Activated CD4-positive, alpha-beta T cell treated with anti-CD3 and anti-CD28 coated beads for 36 hours (primary cell): ENCODE measurements at places on chromosomes 3 and 15.

- no peak for DNase-seq
Observed at GRCh38 chr3:13712682-13713180, 163.8 kb downstream of the FBLN2 start.

DNA sequence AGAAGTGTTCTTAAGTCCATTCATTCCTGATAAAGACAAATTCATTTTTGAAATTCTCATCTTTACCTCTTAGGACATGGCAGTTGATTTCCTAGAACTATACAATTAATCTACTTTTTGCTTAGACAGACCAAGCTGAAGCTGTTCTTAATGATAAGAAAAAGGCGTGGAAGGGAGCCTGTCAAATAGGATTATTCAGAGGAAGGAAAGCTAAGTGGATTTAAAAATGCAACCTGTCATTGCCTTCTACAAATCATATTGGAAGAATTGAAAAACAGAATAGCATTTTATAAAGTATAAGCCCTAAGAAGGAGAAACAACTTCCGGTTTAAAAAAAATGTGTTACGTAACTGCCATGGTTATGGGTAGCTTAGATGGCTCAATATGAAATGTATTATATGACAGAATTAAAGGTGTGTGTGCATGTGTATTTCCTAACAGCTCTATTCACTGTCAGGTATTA lies 81.2 kb upstream of the RAP2B start:
- no peak for DNase-seq

DNA sequence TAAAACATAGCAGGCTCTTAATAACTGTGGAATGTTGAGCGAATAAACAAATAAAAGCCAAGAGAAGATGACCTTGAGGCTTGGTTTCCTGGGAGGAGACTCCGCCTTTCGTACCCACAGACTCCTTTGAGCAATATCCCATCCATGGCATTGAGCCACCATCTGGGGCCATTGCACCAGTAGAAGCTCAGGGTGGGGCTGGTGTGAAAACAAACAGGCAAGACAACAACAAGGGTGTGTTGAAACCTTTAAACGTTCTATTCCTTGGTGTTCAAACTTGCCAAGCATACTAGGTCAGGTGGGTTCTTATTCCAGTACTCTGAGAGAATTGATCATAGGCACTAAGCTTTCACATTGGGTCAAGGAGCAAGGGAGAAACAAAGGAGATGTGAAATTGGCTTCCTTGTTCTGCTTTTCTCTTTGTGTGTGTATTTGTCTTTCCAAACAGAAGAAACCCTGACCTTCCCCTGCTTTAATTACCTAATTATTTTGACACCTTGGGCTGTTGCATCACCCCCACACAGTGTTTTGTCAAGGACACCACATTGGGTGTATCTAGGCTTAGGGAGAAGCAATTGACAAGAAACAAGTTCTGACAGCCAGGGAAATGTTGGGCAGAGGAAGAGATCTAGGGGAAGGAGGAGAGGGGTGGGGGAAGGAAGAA lies 105.1 kb upstream of the BCL6 start:
- DNase-seq, result no peak

GRCh38 chr15:40002295-40002694 lies 36.7 kb downstream of the SRP14 start:
- no peak for DNase-seq

GRCh38 chr3:117404730-117405129 lies 695.2 kb downstream of the TUSC7 start:
- no peak for DNase-seq

DNA sequence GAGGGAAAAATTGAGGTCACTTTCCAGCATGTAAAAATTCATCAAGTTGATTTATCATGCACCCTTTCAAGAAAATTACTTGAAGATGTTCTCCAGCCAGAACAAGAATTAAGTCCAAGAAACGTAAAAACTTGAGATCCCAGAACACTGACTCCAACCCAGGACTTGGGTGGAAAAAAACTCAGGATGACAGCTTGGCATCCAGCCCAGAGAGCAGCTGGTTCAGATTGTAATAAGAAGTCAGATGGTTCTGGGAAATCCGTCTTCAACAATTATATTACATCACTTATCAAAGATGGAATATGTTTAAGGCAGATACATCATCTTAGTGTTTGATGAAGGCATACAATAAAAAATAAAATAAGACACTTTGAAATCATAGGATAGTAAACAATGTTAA lies 23.0 kb upstream of the DNAJC13 start:
- DNase-seq, result no peak

- peak; percentile 13 for DNase-seq
Observed at GRCh38 chr15:72222393-72222792, 8.6 kb downstream of the PKM start.

GRCh38 chr15:58616171-58616570 lies 133.3 kb downstream of the ADAM10 start:
- no peak for DNase-seq

DNA sequence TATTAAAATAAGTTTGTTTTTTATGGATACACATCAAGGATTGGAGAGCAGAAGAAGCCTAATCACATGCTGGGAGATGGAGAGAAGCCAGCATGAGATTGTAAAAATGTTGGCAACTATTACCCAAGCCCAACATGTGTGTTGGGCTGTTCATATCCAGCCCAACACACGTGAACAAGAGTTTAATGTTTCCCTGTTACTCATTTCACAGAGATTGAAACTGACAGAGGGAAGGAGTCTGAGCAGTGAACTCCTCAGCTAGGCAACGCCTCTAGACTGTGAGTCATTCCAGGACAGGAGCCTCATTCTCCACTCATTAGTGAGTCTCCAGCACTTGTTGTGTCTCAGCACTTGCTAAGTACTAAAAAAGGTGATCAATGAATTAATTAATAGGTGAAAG lies 43.2 kb upstream of the CMSS1 start:
- DNase-seq, result peak; percentile 26

DNA sequence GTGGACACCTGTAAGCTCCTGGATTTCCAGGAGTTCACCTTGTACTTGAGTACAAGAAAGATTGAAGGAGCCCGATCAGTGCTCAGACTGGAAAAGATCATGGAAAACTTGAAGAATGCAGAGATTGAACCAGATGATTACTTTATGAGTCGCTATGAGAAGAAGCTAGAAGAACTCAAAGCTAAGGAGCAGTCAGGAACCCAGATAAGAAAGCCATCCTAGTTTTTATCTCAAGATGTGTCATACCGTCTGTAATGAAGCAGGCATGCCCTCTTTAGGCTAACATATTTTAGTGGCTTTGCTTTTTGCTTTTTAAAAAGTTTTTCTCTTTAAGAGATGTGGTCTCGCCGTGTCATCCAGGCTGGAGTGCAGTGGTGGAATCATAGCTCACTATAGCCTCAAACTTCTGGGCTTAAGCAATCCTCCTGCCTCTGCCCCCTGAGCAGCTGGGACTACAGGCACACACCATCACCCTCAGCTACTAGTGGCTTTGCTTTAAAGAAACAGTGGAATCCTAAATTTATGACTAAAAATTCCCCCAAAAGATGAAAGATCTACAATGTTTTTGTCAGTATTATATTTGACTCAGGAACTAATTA lies 28.1 kb downstream of the EXOG start:
- DNase-seq, result no peak

DNA sequence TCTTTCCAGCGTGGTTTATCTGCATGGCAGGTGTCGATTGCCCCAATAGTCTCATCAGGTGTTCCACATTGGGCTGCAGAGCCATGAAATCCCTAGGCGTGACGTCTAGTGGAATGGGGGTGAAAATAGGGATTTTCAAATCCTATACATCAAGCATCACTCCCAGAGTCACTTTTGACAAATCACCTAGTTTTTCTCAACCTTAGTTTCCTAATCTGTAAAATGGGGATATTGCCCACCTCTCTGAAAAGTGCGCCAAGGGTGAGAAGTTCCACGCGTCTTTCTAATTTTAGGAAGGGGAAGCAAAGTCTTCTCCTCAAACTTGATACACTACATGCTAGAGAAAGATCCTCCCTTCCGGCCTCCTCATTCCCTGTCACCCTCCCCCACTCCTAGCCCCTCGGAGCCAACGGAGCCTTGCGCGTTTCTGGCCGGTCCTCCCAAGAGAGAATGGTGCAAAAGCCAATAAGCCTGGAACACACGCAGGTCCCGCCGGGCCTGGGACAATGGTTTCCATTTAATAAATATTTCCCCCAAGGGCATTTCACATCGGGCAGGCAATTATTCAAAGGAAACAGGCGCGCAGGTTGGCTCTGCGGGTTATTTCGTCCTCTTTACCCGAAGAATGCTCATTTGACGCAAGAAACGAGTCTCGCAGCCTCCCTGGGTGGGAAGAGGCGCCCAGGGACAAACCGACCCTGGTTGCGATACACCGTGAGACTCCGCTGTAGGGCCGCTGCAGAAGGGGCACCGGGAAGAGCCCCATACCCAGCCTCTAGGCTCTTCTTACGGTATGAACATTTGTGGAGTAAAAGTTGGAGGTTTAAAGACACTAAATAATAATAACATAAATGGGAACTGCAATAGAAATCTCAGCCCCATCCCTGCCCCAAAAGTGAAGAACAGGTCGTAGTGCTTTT lies 1.2 kb upstream of the SOX14 start:
- peak; percentile 4 for DNase-seq

DNA sequence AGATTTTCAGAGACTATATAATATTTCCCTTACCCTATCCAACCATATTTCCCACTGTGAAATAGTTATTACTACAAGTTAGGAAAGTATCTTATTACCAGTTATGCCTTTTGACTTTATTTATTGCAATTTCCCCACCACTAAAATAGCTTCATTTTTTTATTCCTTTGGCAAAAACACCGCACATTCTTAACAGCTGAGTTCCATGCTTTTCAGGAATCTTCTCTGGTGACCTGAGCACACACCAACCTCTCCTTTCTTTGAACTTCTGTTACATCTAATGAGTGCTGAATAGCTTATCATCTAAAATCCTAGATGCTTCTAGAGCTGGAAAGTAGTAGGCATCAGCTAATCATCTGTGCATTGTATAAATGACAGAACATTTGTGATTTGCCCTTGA lies 99.1 kb downstream of the UBE2E2 start:
- no peak for DNase-seq

DNA sequence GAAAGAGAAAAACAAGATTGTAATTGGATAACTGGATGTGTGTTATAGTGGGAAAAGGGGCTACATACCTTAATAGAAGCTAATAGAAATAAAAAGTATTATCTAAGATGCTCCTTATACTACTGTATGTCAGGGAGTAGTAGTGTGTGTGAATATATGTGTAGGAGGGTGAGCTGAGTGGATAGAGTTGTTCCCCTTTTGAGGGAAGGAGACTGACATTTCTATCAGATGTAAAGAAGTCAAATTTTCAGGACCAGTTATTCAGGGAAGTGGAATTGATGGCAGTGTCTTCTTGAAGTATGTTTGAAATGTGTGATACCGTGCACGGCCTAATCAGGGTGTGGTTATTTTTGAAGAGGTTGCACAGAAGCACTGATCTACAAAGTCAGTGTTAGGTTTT lies 49.1 kb downstream of the PCOLCE2 start:
- no peak for DNase-seq

DNA sequence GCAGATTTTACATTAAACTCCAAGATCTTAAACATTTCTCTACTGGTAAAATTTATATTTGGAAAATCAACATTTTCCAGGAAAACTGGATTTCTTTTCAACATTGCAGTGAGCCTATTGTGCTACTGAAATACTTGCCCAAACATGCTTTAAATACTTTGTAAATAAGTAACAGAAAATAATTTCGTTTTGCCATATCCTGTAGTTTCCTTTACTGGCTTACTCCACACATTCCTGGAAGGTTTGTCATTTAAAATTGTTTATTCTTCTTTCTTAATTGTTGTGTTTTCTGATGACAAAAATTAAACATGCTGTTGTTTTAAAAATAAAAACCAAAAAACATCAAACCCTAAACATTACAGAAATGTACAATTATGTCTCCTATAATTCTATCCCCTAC lies 22.0 kb downstream of the ACAD11 start:
- no peak for DNase-seq

GRCh38 chr3:13524979-13525669 lies 23.8 kb upstream of the FBLN2 start:
- no peak for DNase-seq
